ENCODE measurements at places on chromosomes 2 and 18.

- no peak for DNase-seq
- H3K27me3 ChIP-seq, result no peaks in the 10 kb centered on the region
- H3K4me3 ChIP-seq, result no peak overlapping the region
- H3K27ac ChIP-seq, result no peak overlapping the region
- no peaks in the 10 kb centered on the region for H3K4me1 ChIP-seq
Observed at GRCh38 chr18:49608366-49609255, 46.8 kb downstream of the LIPG start.

DNA sequence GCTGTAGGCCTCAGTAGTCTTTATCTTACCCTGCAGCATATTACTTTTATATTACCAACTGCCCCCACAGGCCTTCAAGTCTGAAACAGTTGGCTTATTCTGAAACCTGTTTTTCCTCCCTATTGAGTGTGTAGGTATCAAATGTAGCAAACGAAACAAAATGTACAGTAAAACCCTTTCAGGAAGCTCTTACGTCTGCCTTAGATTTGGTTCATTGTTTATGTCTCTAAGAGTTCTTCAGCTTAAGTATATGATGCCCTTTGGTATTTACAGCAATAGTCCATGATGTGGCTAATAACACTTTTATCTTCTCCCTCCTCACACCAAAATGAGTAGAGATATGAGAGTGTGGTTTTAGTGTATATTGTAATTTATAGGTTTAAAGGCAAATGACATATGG, 108.8 kb downstream of the DOCK10 start:
- H3K36me3 ChIP-seq, result no peaks in the 10 kb centered on the region
- H3K4me3 ChIP-seq, result no peak overlapping the region
- H3K4me1 ChIP-seq, result peaks cover 13% of the 10 kb centered on the region
- no peak overlapping the region for H3K27ac ChIP-seq
- DNase-seq, result no peak

DNA sequence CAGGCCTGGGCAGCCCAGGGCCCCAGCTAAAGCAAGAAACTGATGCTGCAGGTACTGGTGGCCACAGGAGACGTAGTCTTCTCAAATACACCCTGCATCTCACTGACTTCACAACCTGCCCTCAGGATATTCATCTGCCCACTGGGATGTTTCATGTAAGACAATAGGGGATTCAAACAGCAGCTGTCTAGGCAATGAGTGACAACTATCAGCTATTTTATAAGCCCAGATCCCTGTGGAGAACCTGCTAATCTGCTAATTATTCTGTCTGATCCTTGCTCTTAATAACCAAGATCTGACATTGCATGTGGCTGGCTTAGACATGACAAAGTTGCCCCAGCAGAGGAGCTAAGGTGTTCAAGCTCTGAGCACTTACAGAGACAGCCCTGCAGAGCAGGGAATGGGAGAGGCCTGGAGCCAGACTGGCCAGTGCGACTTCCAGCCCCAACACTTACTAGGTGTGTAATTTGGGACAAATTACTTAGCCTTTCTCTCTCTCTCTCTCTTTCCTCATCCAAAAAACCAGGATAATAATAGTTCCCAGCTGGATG, 28.6 kb downstream of the SIGLEC15 start:
- peaks cover 55% of the 10 kb centered on the region for H3K36me3 ChIP-seq
- H3K4me1 ChIP-seq, result peaks cover 5% of the 10 kb centered on the region
- H3K27ac ChIP-seq, result no peak overlapping the region
- no peaks in the 10 kb centered on the region for H3K27me3 ChIP-seq

GRCh38 chr2:201983174-201983573, 50.5 kb upstream of the FZD7 start:
- no peaks in the 10 kb centered on the region for H3K36me3 ChIP-seq
- no peak overlapping the region for H3K27ac ChIP-seq
- H3K4me3 ChIP-seq, result no peak overlapping the region
- no peak for DNase-seq

GRCh38 chr2:226771067-226771466, 28.6 kb downstream of the IRS1 start:
- peak overlapping the region; percentile 91 for H3K27ac ChIP-seq
- peak overlapping the region; percentile 15 for H3K4me3 ChIP-seq
- DNase-seq, result peak; percentile 78
- no peaks in the 10 kb centered on the region for H3K27me3 ChIP-seq
- no peaks in the 10 kb centered on the region for H3K36me3 ChIP-seq
- peaks cover 66% of the 10 kb centered on the region for H3K4me1 ChIP-seq

DNA sequence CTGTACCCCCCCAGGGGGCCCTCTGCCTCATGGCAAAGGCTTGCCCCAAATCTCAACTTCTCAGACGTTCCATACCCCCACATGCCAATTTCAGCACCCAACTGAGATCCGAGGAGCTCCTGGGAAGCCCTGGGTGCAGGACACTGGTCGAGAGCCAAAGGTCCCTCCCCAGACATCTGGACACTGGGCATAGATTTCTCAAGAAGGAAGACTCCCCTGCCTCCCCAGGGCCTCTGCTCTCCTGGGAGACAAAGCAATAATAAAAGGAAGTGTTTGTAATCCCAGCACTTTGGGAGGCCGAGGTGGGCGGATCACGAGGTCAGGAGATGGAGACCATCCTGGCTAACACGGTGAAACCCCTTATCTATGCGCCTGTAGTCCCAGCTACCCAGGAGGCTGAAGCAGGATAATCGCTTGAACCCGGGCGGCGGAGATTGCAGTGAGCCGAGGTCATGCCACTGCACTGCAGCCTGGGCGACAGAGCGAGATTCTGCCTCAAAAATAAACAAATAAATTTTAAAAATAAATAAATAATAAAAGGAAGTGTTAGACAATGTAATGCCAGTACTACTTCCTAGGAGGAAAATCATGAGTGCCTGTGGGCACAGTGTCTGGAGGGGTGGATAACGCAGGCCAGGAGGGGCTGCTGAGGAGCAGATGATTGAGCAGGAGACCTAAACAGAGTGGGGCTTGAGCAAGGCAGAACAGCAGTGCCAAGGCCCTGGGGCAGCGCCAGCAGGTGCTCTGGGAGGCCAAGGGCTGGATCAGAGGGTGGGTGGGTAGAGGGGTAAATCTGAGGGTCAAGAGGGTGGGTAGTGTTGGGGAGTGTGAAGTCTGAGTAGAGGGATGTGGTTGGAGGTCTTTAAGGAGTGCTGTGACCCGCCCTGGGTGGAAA, 4.0 kb downstream of the ALPP start:
- H3K4me1 ChIP-seq, result no peaks in the 10 kb centered on the region
- no peak for DNase-seq
- H3K27me3 ChIP-seq, result peaks cover 55% of the 10 kb centered on the region
- H3K27ac ChIP-seq, result no peak overlapping the region
- H3K4me3 ChIP-seq, result no peak overlapping the region

DNA sequence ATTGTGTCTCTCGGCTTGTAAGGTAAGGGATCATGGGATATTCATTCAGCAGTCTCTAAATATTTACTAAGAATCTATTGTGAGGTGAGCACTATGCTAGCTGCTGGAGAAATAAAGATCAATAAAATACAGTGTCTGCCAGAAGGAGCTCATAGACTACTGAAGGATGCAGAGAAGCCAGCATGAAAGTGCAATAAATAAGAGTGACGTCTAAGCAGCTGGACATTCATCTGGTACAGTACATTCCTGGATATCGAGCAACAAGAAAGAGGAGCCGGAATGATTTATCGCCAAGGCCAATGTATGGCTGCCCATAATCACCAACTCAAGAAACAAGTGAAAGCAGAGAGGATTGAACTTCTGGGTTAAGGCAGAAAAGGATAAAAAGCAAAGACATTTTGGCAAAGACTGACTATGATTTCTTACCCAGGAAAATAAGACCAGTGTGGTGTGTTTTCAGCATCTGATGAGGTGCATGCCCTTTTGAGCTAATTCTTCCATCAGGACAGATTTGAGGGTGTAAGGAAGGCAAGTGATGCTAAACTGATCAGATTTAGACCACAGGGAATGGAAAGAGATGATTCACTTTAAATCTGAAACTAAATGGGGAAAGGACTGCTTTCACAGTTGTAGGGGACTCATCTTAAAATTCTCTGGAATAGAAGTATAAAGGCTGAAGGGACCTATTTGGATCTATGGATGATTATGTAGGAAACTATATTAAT, 18.7 kb upstream of the LMAN1 start:
- DNase-seq, result no peak
- H3K27me3 ChIP-seq, result no peaks in the 10 kb centered on the region
- no peaks in the 10 kb centered on the region for H3K36me3 ChIP-seq
- H3K27ac ChIP-seq, result no peak overlapping the region
- H3K4me3 ChIP-seq, result no peak overlapping the region

- H3K4me1 ChIP-seq, result peaks cover 7% of the 10 kb centered on the region
- no peaks in the 10 kb centered on the region for H3K27me3 ChIP-seq
- no peaks in the 10 kb centered on the region for H3K36me3 ChIP-seq
- H3K4me3 ChIP-seq, result no peak overlapping the region
- no peak for DNase-seq
Observed at GRCh38 chr2:234843411-234843810, 108.4 kb upstream of the SH3BP4 start.

All from gastrocnemius medialis (tissue), 4 donors.